SW480 (cell line): ENCODE measurements at places on chromosomes 6 and 20.

DNA sequence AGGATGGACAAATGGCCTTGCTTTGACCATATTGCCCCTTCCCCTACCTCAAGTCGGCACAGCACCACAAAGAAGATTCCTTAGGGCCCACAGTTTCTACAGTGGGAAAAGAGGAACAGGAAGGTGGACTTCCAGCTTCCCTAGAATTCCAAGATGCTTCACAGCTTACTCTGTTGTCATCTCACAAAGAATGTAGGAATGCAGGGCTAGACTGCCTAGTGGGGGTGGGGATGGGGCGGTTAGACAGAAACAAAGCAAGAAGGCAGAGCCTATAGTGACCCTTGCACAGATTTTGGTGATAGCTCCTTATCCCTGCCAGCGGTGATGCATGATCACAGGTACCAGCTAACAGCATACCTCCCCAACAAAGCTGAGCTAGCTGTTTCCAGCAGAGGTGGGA is 607.6 kb upstream of the MAN1A1 start:
- DNase-seq, result no peak

DNA sequence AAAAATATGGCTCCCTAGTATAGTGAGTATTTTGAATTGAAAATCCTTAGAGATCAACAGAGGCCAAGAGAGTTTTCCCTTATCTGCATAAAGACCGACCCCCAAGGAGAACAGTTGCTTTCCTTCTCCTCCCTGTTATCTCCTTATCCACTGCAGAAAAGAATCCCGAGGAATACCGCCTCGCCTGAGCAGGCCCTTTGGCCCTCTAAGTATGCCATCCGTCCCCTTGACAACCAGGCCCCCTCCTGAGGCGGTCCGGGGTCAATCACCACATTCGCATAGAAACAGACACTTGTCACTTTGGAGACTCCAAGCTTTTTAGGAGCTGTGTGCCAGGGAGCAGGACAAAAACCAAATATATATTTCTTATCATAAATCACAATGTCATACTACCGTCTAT is 15.9 kb upstream of the GGTLC1 start:
- DNase-seq, result no peak

DNA sequence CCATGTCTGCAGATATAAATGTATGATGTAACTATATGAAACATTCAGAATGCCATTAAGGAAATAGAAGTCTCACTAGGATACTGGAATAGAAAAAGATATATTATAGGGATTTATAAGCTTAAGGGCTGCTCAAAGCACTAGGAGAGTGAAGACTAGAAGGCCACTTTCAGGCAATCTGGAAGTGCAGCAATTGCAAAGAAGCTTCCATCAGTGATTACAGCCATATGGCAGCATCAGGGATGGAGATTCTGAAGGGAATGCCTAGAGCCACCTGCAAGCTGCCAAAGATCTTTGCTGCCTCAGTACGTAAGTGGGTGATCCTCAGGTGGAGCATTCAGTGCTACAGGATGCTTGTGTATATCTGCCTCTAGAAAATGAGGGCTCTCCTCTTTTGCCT is 796.2 kb upstream of the EPHA7 start:
- no peak for DNase-seq

DNA sequence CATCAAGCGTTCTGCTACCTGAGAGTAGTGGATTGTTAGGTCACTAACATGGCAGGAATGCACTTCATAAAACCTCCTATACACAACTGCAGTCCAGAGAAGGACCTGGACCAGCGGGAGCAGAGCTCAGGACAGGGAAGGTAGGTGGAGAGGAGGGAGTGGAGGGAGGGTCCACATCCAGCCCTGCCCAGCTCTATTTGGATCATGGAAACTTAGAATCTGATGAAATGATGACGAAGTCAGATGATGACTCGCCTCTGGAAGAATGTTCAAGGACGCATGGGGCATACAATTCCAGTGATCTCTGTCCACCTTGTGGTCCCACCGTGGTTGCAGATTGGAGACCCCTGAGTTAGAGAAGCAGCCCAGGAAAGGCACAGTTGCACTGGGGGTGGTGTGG is 68.8 kb downstream of the CLIC5 start:
- no peak for DNase-seq

DNA sequence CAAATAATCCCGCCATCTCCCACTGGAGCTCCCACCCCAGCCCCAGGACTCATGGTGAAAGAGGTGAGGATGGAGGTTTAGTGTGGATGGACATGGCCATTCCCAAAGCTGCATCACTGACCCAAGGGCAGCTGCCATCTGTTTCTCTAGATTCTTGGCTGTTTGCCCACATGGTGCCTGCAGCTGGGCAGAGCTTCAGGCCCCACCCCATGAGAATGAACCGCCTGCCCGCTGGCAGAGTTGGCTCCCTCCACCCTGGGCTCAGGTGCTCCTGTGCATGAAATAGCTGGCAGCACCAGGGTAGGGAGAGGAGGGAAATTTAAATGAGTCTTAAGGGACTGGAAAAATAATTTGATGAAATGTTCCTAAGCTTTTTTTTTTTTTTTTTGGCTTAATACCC is 17.4 kb downstream of the SCML4 start:
- no peak for DNase-seq

GRCh38 chr6:26268659-26269402 is 96.2 kb upstream of the BTN3A2 start:
- DNase-seq, result peak; percentile 64

DNA sequence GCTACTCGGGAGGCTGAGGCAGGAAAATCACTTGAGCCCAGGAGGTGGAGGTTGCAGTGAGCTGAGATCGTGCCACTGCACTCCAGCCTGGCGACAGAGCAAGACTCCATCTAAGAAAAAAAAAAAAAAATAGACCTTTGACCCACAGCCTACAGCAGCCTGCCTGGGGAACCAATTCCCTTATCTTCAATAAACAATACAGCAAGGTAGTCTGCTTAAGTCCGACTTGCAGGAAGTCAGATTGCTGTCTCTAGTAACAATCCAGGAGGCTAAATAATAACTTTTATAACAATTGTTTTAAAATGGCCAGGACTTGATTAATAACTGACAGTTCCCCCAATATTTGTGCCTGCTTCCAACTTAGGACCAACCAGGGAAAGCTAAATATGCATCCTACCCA is 13.3 kb upstream of the HLA-DRA start:
- no peak for DNase-seq

- no peak for DNase-seq
These were observed 58.2 kb downstream of the SMAP1 start for GRCh38 chr6:70725817-70726415.

DNA sequence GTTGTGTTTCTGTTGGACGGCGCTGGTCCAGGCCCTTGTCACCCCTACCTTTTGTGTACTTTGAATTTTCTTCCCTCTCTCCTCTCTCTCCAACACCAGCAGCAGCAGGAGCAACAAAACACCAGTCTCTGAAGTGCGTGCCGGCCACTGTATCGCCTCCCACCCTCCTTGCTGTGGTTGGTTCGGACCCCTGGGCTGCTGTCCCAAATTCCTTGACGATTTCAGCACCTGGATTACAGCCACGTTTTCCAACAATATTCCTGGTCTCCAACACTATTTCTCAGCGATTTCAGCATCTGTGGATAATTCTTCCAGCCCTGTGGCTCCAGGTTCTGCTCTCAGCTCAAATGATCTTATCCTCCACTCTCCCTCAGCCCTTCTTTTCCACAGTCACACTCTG is 11.8 kb downstream of the MAS1 start:
- no peak for DNase-seq

DNA sequence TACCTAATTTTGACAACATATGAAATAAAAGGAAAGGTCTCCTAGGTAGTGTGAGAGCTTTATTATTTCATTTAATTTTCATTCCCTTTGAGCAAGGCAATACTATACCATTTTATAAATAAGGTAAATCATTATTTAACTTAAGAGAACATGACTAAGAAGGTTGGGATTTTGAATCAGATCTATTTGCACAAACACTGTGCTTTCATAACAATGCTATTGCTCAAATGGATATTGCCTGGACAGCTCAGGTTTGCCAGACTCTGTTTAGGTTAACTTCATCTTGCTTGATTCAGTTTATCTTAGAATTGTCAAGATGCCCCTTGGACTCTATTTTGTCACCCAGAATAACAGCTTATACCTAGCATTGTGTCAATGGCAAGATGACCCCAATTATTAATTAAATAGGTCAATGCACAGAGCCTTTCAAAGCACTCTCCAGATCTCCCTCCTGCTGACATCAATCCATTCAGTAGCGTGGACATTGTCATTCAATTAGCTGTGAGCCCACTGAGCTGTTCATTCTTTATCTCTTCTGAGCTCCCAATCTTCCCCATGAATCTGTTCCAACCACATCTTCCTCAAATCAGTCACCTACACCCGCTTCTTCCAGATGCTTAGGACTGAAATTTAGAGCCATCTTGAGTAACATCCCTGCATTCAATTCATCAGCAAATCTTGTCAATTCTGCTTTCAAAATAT is 42.1 kb upstream of the TMEM30A start:
- DNase-seq, result no peak

- DNase-seq, result no peak
These were observed 132.4 kb upstream of the ADGRF1 start for GRCh38 chr6:47174502-47175023.

DNA sequence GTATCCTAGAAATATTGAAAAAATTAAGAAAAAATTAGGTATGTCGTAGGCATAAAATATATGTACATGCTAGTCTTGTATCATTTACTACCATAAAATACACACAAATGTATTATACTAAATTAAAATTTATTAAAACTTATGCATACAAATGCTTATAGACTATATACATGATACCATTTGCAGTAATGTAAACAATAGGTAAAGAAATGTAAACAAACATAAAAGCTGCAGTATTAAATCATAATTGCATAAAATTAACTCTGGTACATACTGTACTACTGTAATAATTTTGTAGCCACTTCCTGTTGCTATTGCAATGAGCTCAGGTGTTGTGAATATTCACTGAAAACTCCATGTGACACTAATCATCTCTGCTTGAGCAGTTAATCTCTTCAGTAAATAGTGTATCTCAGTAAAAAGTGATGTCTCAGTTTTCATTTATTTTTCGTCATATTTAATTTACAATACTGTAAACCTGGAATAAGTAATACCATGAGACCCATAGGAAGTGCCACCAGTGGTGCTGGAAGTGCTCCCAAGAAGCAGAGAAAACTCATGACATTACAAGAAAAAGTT is 29.3 kb downstream of the RALGAPB start:
- DNase-seq, result no peak
